ENCODE measurements at places on chromosomes 1 and 21. TPM values are rescaled to one million over a fixed set of nuclear protein-coding genes. Genes with fewer than 3 reads are reported as not detected.

- H3K36me3 ChIP-seq, result no peaks in the 10 kb centered on the region
- no peak overlapping the region for H3K4me3 ChIP-seq
- H3K4me1 ChIP-seq, result no peaks in the 10 kb centered on the region
- H3K27me3 ChIP-seq, result no peaks in the 10 kb centered on the region
Measured at GRCh38 chr1:44670751-44671640, 3.3 kb downstream of the TMEM53 start.

GRCh38 chr1:169295425-169295824, 72.2 kb downstream of the NME7 start:
- H3K36me3 ChIP-seq, result peaks cover 4% of the 10 kb centered on the region
- no peak overlapping the region for H3K4me3 ChIP-seq
- DNase-seq, result no peak
- no peaks in the 10 kb centered on the region for H3K4me1 ChIP-seq
- no peaks in the 10 kb centered on the region for H3K27me3 ChIP-seq
- H3K27ac ChIP-seq, result no peak overlapping the region

- no peaks in the 10 kb centered on the region for H3K4me1 ChIP-seq
- DNase-seq, result peak; percentile 77
- H3K27me3 ChIP-seq, result peaks cover 11% of the 10 kb centered on the region
- H3K4me3 ChIP-seq, result peak overlapping the region; percentile 29
- no peaks in the 10 kb centered on the region for H3K36me3 ChIP-seq
Measured at GRCh38 chr1:31181515-31182343, 58.0 kb downstream of the NKAIN1 start.

DNA sequence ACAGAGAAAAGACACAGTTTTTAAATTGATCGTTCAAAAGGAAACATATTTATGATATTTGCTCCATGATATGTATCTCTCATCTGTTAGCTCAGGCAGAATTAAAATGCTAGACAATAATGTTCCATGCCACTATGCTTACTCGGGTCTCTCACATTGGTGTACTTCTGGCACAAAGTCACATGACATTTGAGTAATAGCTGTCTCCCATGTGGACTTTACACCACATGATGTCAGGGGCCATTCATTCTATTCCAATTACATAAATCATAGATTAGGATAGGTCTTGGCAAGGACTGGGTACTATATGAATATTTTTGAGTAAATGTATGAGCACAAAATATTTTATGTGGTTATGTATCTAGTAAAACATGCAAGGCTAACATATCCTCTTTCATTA, 648.4 kb downstream of the PLA2G4A start:
- H3K27me3 ChIP-seq, result no peaks in the 10 kb centered on the region
- DNase-seq, result no peak
- no peak overlapping the region for H3K4me3 ChIP-seq

DNA sequence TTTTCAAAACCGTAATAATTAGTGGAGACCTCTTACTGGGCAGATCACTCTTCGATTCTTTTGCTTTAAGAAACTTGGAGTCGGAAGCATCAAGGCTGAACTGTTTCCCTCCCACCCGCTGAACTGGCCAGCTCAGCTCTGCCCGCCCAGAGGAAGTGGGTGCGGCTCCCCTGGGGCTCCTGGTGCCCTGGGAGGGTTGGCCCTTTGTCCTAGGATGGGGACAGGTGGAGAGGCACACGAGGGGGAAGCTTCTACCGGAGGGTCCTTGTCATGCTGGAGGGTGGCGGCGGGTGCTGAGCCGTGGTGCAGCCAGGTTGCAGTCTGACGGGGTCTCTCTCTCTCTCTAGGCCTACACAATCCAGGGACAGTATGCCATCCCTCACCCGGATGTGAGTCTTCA, 64.3 kb upstream of the COL6A1 start:
- no peaks in the 10 kb centered on the region for H3K4me1 ChIP-seq
- H3K36me3 ChIP-seq, result no peaks in the 10 kb centered on the region
- no peak overlapping the region for H3K27ac ChIP-seq
- H3K4me3 ChIP-seq, result no peak overlapping the region

DNA sequence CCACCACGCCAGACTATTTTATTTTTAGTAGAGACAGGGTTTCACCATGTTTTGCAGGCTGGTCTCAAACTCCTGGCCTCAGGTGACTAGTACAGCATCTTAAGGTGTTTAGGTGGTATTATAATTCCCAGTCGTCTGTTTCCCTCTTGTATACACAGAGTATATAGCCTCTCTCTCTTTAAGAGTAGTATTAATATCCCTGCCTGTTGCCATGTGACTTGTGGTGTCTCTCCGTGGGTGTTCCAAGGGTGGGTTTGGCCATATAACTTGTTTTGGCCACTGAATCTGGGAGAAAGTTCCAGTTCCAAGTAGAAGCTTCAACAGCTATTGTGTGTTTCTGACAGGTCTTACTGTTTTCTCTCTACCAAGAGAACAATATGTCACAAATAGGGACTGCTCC, 29.6 kb downstream of the EPS15 start:
- no peak for DNase-seq
- no peaks in the 10 kb centered on the region for H3K27me3 ChIP-seq
- no peaks in the 10 kb centered on the region for H3K36me3 ChIP-seq
- peaks cover 50% of the 10 kb centered on the region for H3K4me1 ChIP-seq
- no peak overlapping the region for H3K27ac ChIP-seq
- H3K4me3 ChIP-seq, result no peak overlapping the region

- H3K36me3 ChIP-seq, result no peaks in the 10 kb centered on the region
- no peak overlapping the region for H3K27ac ChIP-seq
- H3K4me3 ChIP-seq, result no peak overlapping the region
- DNase-seq, result no peak
- no peaks in the 10 kb centered on the region for H3K4me1 ChIP-seq
Measured at GRCh38 chr1:37741130-37741529, 23.8 kb downstream of the EPHA10 start.

DNA sequence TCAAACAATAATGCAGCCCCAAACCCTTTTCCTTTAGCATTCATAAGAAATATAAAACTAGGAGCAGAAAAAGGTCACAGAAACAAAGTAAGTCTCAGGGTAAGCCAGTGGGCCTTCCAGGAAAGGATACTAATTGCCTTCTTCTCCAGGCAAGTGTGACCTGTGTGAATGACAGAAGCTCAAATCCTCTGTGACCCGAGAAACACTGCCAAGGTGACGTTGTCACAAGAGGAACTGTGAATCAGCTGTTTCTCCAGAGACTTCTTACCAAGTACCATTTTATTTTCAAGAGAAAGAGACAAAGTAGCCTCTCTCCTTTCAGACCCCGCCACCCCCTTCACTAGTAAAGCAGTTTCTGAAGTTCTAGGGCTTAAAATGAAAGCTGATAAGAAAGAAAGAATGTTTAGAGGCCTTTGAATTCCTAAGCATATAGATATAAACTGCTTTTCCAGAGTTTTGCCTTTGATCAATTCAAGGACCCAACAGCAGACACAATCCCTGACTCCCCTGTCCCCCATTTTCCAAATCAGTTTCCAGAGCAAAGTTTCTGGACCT, 155.6 kb downstream of the NUF2 start:
- H3K27me3 ChIP-seq, result no peaks in the 10 kb centered on the region
- DNase-seq, result no peak
- no peak overlapping the region for H3K4me3 ChIP-seq
- H3K36me3 ChIP-seq, result no peaks in the 10 kb centered on the region
- no peak overlapping the region for H3K27ac ChIP-seq

DNA sequence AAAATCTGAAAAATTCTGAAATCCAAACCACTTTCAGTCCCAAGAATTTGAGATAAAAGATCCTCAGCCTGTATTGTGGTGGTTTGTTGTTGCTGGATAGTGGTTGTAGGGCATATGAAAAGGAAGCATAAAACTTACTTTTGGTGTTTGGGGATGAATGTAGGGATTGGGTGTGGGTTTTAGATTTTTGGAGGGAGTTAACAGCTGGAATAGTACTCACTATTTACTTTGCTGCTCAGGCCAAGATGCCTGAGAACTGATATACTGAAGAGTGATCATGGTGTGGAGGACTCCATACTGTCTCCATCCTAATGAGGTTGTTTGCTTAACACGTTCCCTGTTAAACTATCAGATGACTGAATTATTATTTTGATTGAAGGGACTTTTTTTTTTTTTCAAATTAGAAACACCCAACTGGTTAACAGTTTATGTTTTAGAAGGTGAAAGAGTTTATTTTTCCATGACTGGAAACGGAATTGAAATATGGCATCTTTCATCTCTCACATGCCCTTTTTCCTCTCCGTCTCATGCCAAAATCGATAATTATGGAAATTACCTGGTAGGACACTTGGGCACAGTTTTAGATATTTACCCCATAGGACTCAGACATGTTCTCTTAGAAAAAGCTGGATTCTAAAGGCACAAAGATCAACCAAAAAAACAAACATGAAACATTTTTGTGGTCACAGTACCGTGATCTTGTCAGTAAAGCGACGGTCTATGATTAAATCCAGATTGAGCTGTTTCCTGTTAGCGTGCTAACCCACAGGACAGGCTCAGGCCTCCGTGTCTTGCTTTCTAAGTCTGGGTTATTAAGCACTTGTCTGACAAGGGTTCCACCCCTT, 37.3 kb downstream of the RGL1 start:
- no peaks in the 10 kb centered on the region for H3K27me3 ChIP-seq
- peaks cover 38% of the 10 kb centered on the region for H3K4me1 ChIP-seq
- H3K36me3 ChIP-seq, result no peaks in the 10 kb centered on the region
- peak overlapping the region; percentile 45 for H3K27ac ChIP-seq
- H3K4me3 ChIP-seq, result no peak overlapping the region

DNA sequence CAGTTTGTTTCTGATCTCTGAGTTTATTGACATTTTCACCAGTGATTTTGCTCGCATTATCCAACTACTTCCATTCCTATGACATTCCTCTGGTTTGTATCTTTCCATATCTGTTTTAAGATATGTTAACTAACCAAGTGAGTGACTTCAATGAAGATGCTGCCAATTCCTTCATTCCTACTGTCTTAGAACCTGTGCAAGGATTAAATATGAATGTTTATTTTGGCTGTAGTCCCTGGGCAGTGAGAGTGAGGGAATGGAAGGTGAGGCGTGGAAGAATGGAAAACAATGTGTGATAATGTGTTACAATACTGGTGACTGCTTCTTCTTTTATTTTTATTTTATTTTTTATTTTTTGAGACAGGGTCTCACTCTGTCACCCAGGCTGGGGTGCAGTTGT, 183.0 kb downstream of the SDCCAG8 start:
- H3K4me1 ChIP-seq, result peaks cover 15% of the 10 kb centered on the region
- H3K27ac ChIP-seq, result no peak overlapping the region
- DNase-seq, result no peak
- H3K36me3 ChIP-seq, result no peaks in the 10 kb centered on the region
- H3K27me3 ChIP-seq, result no peaks in the 10 kb centered on the region

DNA sequence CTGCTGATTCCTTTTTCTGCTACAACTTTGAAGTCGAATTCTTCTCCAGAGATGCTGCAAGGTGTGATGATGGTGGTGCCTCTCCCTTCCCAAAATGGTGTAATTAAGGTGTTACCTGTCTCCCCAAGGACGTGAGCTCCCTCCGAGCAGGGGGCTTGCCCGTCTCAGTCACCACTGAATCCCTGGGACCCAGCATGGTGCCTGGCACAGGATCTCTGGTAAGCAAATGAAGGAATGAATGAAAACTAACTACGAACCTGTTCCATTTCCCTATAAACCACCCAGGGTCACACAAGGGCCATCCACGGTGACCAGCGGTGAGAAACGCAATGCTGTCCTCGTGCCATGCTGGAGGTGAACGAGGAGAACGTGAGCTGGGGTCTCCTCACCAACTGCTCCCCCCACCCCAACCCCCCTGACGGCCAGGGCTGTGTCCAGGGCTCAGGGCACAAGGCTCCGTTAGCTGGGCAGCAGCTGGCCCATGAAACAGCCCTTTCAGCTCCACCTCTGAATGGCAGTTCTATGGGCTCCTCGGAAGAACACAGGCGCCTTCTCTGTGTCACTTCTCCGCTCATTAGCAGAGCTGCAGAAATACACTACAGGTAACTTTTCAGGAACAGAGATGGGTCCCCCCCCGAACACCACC, 2.2 kb upstream of the MATN1 start:
- H3K4me1 ChIP-seq, result no peaks in the 10 kb centered on the region
- no peaks in the 10 kb centered on the region for H3K27me3 ChIP-seq
- no peak for DNase-seq
- no peak overlapping the region for H3K4me3 ChIP-seq
- H3K27ac ChIP-seq, result no peak overlapping the region

DNA sequence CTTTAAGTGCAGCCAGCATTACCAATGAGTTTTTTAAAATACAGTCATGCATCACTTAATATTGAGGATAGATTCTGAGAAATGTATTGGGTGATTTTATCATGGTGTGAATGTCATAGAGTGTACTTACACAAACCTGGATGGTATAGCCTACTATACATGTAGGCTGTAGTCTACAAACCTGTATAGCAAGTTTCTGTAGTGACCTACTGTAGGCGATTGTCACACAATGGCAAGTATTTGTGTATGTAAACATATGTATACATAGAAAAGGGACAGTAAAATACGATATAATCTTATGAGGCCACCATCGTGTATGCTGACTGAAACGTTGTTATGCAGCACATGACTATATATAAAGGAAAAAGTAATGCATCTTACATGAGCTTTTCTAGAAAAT, 48.2 kb downstream of the RPE65 start:
- H3K27ac ChIP-seq, result no peak overlapping the region
- H3K4me1 ChIP-seq, result no peaks in the 10 kb centered on the region
- no peak overlapping the region for H3K4me3 ChIP-seq
- no peaks in the 10 kb centered on the region for H3K27me3 ChIP-seq
- DNase-seq, result no peak

DNA sequence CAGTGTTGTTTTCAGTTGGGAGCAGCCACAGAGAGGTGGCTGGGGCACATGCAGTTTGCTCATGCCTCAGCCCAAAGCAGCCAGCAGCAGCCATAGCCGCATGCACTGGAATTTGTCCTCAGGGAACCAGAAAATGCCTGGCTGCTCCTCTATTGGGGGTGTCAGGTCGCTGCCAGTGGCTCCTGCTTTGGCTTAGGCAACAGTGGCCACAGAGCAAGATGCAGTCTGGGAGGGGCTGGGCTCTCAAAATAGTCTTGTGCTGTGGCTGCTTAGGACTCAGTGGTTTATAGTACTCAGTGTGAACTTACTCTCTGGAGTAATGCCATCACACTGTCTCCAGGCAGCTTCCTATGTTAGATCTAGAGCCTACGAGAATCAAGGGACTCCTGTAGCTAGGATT, 25.0 kb downstream of the CD55 start:
- no peak for DNase-seq
- H3K27ac ChIP-seq, result peak overlapping the region; percentile 9
- H3K36me3 ChIP-seq, result no peaks in the 10 kb centered on the region
- no peaks in the 10 kb centered on the region for H3K27me3 ChIP-seq
- peaks cover 31% of the 10 kb centered on the region for H3K4me1 ChIP-seq

SYNC gene
- 17.5 TPM for total RNA-seq

KRTAP19-3 gene
- total RNA-seq, result not detected

GLMP gene
- total RNA-seq, result 16.0 TPM

WNT3A gene
- total RNA-seq, result not detected

ILDR2 gene
- total RNA-seq, result 8.9 TPM

RPE65 gene
- total RNA-seq, result not detected

IGSF3 gene
- total RNA-seq, result 11.5 TPM

SRP9 gene
- total RNA-seq, result 171 TPM
